KG1 (cell line): ENCODE measurements at places on chromosomes 12 and 14.

DNA sequence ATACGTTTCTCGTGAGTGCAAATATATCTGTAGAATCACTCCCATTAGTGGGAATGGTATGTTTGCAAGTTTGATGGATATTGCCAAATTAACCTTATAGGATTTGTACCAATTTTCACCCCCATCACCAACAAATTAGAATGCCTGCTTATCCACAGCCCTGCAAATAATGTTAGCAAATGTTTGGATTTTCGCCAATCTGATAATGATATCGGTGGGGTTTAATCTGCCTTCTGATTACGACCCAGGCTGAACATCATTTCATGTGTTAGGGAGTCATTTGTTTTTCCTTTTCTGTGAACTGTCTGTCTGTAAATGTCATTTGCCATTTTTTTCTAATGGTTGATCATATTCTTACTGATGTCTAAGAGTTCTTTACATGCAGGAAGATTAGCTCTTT, 4.1 kb upstream of the DAZAP2 start:
- DNase-seq: no peak

- DNase-seq: no peak
Observed at GRCh38 chr14:40955131-40955505, 651.6 kb upstream of the LRFN5 start.

GRCh38 chr12:3620856-3621255, 129.9 kb downstream of the PRMT8 start:
- DNase-seq: no peak

- no peak for DNase-seq
Observed at GRCh38 chr14:38197001-38197783, 10.5 kb upstream of the SSTR1 start.

DNA sequence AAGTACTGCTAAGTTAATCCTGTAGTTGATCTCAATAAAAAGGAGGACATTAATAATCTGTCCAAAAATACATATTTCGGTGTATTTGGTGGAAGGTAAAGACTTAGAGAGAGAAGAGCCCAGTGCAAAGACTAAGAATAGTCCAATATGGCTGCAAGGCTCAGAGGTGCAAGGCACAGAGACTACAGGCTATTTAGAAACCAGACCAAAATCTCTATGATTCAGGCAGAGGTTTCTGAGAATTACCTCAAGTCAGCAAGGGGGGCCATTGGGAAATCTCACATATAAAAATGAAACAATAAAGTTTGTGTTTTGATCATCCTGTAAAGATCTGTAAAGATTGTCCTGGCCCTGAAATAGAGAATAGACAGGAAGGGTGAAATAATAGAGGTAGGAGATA, 1173.0 kb downstream of the VRK1 start:
- no peak for DNase-seq

DNA sequence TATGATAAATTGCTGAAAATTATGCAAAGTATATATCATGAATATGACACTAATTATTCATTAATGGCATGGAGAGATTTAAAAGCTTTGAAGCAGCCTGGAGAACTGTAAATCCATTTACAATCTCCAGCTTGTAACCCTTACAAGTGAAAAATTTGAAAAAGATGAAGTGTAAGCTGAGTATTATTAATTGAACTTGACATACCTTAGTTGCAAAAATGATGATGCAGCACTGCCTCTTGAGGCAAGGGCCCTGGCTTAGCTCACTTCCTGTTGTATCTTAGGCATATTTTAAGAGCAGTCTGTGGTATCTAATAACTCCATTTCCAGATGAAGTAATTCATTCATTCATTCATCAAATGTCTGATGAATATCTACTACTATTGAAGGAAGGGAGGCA, 158.6 kb downstream of the ANO4 start:
- DNase-seq: no peak

DNA sequence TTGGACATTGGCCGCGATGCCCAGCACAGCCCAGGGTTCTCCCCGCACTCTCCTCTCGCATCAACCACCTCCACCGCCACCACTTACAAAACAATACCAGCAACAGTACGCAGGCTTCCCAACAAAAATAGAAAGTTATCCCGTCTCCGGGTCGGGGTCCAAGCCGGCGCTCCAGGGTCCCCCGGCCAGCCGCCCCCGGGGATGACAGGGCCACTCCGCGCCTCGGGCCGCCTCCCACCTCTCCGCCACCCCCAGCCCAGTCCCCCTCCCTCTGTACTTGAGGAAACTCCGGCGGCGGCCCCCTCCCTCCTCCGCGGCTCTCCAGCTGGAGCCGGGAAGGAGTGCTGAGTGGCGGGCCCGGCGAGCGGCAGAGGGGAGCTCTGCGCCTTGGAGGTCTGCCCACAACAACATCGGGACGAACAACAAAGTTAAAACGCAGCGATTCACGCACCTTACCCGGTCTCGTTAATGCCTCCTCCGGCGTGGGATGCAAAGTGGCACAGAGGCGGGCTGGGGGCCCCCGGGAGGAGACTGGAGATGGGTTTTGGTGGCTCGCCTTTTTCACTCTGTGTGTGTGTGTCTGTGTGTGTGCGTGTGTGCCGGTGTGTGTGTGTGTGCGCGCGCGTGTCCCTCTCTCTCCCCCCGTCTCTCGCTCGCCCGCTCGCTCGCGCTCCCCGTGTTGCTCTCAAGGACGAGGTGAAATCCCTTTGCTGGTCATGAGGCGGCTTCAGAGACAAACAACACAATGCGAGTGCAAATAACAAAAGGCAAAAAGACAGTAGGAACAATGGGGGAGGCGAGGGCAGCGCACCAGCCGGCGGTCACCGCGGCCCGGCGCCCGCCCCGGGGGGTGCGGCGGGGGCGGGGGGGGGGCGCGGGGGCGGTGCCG, 386.8 kb downstream of the BCAT1 start:
- no peak for DNase-seq

DNA sequence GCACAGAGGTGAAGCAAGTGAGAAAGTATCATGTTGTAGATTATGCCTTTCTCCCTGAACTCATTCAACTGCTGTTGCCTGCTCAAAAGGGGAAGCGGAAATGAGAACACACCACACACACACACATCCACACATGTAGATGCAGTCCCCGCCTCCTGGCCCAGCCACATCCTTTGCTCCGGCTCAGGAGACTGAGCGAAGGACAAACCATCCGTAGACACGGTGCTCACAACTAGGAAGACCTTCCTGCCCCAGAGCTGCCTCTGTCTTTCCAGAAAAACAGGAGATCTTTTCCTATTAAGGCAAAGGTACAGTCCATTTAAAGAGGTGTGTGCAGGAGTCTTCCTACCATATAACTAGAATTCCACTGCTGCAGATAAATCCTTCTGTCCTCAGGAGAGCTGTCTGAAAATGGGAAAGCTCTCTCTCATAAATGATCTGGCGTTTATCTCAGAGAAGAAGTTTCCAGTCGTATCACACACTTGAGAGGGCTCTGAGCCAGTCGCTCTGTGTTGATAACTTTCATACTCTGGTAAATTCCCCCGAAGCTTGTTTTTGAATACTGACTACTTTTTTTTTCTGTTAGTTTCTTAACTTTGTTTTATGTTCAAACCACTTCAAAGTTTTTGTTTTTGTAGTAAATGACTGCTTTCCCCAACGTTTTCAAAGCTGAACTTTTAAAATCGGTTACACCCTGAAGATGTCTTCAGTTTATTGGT, at the start of gene TESPA1:
Gene TESPA1 (minus strand): TSS at position 105 of the 719 bp plus-strand sequence. CDS start 10,200 bp downstream, outside the sequence.
- DNase-seq: no peak

DNA sequence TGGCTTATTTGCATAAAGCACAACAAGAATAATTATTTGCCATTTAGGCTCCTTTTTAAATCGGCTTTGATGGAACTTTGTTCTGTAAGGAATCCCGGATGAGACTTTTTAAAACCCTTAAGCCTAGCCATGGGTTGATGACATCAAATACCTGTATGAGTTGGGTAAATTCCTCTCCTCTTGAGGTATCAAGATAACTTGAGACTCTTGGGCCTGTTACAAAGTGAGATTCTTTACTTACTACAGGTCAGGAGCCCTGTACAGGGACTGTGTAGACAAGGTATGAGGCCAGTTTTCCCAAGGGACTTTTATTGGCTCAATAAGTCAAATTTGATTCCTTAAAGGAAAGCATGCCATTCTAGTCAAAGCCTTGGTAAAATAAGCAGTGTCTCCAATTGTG, 68.8 kb downstream of the HSD17B6 start:
- DNase-seq: no peak

DNA sequence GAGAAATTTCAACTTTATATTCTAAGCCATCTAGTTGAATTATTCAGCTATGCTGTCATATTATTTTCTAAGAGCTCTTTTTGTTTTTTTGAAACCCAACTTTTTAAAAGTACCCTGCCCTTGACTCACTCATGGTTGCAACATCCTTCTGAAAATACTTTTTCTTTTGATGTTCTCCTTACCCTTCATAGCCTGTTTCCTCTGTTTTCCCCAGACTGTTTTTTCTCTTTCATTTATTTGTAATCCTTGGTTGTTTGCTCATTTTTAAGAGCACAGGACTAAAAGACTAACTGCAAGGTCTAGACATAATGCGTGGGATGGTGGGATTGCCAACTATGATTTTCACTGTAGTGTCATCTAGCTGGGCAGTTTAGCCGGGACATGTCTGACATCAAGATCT, 21.2 kb upstream of the CDKL1 start:
- no peak for DNase-seq

DNA sequence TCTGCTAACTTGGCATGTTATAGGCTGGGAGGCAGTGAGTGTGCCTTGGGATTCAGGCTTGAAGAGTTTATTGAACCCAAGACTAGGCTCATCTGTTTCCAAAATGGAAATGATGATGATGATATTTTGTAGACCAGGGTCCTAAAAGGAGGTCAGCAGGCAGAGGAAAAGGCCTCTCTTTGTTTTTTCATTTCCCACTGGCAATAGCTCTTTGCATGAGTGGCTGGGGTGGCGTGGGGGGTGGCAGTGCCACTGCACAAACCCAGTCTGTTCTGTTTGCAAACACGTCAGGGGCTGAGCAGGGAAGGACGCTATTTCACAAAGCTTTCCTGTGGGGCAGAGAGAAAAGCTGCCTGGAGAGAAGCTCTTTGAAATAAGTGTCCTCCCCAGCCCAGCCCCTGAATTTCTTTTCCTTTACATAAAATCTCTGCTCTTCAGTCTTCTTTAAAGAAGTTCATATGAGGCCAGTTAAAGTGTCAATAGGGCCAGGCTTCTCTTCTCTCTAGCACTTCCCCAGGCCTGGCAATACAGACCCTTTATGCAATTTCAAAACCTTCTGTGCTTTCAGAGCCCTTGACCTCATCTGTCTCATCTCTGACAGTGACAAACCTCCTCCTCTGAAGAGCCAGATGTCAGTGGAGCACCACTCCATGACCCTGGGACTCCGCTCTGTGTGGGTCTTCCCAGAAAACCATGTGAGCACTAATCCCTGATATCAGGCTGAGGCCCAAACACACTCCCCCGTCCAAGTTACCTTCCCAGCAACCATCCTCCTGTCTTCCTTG, 72.8 kb downstream of the ZNF664 start:
- no peak for DNase-seq

GRCh38 chr12:120025640-120026039, 36.6 kb downstream of the BICDL1 start:
- DNase-seq: no peak

- DNase-seq: no peak
Observed at GRCh38 chr12:42809226-42809625, 219.7 kb upstream of the PRICKLE1 start.

- no peak for DNase-seq
Observed at GRCh38 chr12:49476091-49476490, 62.7 kb upstream of the KCNH3 start.

DNA sequence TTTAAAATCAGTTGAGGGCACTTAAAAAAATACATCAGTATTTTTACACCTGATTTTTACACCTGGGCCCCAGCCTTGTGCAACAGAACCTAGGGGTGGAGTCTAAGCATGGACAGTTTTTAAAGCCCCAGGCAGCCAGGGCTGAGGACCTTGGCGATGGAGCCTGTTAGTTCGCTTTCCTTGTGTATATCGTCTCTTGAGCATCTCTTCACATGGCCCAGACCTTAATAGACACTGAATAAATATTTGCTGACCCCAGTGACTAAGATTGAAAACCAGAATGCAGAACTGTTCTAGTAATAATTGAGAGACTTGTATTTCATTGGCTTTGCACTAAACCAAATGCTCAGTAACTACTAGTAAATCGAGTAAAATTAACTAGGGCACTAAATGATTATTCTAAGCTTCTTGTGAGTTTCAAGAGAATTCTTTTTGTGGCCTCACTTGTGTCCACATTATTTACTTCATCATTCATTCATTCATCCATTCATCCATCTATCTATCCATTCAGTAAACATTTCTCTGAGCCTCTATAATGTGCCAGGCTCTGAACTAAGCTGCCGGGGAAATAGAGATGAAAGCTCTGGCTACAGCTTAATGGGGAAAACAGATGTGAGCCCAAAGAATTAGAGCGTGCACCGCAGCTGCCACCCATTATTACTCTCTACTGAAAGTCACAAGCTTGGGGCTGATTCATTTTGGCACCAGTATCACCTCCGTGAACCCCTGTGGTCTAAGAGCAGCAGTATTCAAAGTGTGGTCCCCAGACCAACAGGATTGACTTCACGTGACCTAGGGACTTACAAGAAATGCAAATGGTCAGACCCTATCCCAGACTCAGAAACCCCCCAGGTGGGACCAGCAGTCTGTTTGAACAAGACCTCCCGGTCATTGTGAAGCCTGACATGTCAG, 30.7 kb upstream of the BCL7A start:
- no peak for DNase-seq

- no peak for DNase-seq
Observed at GRCh38 chr12:24591715-24592440, 357.0 kb downstream of the BCAT1 start.

- no peak for DNase-seq
Observed at GRCh38 chr12:80692114-80692513, 15.3 kb upstream of the MYF6 start.

GRCh38 chr14:88272390-88273269, 50.4 kb downstream of the KCNK10 start:
- DNase-seq: no peak

DNA sequence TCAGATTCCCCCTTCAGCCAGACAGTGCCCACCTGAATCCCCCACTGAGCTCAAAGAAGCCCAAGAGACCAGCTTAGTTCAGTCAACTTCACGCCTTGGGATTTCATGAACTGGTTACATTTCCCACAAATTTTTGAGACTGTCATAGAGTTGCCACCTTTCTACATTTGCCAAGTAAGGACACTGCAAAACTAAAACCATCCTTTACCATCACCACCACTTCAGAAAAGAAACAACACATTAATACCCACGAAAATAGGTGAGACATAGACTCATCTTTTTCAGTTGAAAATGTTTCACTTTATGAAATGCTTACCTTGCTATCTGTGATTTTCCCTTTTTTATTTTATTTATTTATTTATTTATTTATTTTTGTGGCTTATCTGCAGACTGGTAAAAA, 16.1 kb downstream of the CMKLR1 start:
- no peak for DNase-seq

- no peak for DNase-seq
Observed at GRCh38 chr14:30082486-30082885, 154.8 kb upstream of the PRKD1 start.
